Inflammatory macrophage treated with lipopolysaccharide for 1 hour (primary cell): ENCODE measurements at places on chromosomes 5 and 9.

DNA sequence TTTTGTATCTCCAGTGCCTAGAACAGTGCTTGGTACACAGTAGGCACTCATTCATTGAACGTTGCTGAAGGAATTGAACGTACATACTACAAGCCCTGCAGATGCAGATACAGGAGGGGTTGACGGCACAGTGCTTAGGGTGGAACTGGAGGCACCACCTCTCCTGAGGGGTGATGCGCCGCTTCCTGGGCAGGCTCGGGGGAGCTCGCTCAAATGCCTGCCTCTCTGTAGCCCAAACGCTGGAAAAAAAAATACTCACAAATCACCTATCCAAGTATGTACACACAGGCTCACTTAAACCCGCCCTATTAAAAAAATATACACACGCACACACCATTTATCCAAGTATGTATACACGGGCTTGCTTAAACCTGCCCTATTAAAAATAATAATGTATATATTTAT lies 536 bp upstream of the COMMD10 start:
- no peak for DNase-seq

- no peak for DNase-seq
Measured at GRCh38 chr5:39835371-39835770, 410.6 kb upstream of the DAB2 start.

GRCh38 chr9:129102095-129102525 lies 8.5 kb downstream of the CRAT start:
- no peak for DNase-seq

DNA sequence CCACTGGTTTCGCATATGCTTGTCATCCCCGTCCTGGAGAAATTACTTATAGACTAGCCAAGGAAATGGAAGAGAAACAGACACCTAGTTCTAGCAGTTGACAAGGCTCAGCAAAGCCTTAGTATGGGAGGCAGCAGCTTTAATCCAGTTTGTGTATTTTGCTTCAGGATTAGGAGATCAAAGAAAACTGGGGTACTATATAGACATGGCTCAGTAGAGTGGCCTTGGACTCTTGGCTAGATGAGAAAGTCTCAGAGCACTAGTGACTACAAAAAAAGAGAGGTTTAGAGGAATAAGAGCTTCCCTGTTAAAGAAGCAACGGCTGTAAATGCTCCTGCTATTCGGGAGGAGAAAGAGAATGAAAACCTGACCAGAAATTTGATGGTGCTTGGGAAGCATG lies 349.1 kb downstream of the CTNND2 start:
- DNase-seq, result no peak

DNA sequence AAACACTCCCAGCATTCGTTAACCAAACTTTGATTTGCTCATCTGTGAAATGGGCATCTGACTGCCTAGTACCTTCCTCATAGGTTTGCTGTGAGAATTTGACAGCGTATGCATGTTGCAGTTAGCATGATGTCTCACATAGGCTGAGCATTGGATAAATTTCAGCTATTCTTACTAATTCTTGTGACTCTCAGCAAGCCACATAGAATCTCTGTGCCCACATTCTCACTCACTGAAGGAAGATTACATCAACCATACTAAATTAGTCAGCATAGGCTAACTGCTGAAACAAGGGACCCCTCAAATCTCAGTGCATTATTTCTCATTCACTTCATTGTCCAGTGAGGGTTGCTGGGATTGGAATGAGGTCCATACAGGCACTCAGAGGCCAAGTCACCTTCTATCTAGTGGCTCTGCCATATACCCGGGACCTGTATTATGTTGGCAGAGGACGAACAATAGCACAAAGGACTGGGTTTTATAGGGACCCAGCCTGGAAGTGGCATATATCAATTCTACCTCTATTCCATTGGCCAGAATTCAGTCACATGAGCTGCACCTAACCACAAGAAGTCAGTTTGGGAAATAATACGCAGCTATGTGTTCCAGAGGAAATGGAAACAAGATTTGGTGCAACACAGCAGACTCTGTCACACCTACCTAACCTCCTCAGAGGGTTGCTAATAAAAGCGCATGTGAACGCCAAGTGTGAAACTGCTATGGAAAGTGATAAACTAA lies 4.2 kb upstream of the PTGER4 start:
- DNase-seq, result no peak

- peak; percentile 66 for DNase-seq
Measured at GRCh38 chr9:17063535-17064135, 71.2 kb upstream of the CNTLN start.

- no peak for DNase-seq
Measured at GRCh38 chr5:86613455-86613854, 4.3 kb upstream of the COX7C start.

DNA sequence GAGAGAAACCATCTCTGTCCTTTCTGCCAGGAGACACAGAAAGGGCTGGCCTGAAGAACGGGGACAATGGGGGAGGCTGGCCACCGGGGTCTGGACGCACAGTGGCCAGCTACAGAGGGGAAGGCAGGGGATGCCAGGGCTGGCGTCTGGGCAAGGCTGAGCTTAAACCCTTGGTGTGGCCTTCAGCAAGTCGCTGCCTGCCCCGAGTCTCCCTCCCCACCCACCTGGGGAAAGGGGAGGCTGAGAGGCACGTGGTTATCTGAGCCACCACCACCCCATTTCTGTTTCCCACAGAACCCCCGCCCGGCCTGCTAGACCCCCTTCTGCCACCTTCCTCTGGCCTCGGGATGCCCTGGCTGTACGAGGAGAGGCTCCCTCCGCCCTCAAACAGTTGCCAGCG lies 115.3 kb downstream of the VAV2 start:
- no peak for DNase-seq

- DNase-seq, result no peak
Measured at GRCh38 chr9:126809068-126809467, 4.2 kb downstream of the ZBTB43 start.

GRCh38 chr5:77302247-77302646 lies 91.8 kb downstream of the PDE8B start:
- no peak for DNase-seq

DNA sequence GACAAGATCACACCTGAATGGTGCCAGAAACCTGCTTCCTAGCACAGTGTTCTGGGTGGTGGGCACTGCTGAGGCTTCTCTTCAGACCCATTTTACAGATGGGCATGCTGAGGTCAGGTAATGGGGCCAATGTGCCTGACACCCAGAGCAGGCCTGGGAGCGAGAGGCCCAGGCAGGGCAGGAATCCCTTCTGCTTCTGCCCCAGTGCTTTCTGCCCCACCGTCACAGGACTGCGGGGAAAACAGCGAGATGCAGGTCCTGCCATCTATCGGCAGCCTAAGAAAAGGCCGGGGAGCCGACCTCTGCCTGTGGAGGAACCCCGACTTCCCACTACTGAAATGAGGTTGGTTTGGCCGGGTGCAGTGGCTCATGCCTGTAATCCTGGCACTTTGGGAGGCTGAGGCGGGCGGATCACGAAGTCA lies 22.8 kb upstream of the RNU6ATAC start:
- DNase-seq, result no peak

GRCh38 chr5:45696206-45696836 lies at the start of gene HCN1:
Gene HCN1, minus strand, starts transcription at chr5:45696380.
- DNase-seq, result peak; percentile 35

DNA sequence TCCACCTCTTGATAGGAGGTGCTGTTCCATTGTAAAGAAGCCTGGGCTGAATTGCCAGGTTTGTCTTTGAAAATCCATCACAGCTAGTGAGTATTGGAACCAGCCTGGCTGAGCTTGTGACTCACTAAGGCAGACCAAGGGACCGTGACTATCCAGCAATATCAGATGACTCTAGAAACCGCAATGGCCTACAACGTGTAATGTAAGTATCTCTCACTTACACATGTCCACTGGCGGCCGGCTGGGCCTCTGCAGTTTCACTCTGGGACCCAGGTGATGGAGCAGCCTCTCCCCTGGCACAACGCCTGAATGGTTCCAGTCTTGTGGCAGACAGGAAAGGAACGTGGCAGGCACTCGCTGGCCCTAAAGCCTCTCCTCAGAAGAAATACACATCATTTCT lies 3.1 kb upstream of the HRH2 start:
- no peak for DNase-seq

- DNase-seq, result no peak
Measured at GRCh38 chr5:66777868-66778267, 181.7 kb downstream of the MAST4 start.

DNA sequence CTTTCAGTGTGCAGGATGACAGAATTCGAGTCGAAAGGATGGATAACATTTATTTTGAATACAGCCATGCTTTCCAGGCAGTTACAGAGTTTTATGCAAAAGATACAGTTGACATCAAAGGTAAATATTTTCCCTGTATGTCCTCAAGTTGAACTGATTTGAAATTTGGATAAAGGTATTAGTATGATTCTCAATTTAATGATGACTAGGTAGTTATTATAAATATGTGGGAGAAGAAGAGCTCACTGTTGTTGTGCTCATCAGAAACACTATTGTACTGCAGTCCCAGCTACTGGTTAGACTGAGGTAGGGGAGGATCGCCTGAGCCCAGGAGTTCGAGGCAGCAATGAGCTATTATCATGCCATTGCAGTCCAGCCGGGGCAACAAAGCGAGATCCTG lies 70.7 kb upstream of the DHFR start:
- DNase-seq, result no peak
